ENCODE measurements at places on chromosomes 5 and 9.

GRCh38 chr5:15887093-15887492 lies 292.5 kb downstream of the MARCHF11 start:
- DNase-seq: no peak

DNA sequence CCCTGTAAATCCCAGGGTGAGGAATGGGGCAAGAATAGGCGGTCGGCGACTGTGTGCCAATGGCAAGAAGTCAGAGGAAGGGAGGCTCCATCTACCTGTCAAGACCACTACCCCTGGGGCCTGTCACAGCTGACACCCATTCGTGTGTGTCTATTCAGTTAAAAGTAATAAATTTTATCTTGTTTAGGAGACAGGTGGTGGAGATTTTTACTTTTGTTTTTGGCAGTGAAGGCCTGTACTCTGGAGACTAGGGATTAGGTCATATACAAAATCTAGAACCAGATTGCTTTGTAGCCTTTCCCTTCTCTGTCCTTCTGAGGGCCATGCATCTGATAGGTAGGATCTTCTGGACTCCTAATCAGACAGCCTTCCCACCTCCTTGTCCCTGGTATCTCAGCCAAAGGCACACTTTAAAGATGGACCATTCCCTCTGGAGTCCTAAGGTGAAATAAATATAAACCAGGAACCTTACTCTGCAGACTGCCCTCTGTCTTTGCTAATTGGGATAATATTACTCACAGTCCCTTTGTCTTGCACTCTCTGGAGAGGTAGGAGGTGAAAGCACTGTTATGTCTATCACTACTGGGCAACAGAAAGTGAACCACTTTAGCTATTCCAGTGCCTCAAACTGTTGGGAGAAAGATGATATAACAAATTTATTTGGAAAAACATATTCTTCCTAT lies 213.2 kb upstream of the ACTBL2 start:
- DNase-seq: no peak

DNA sequence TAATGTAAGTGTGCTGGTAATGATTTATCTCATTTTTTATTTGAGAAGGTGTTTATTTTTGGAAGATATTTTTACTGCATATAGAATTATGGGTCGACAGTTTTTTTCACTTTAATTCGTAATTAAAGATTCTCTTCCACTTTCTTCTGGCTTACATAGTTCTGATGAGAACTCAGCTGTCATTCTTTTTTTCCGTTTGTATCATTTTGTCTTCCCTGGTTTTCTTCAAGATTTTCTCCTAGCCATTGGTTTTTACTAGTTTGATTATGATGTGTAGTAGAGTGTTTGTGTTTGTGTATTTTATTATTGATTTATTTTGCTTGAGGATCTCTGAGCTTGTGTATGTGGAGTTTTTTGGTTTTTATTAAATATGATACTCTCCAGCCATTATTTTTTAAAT lies 21.7 kb downstream of the SLF1 start:
- DNase-seq: no peak

DNA sequence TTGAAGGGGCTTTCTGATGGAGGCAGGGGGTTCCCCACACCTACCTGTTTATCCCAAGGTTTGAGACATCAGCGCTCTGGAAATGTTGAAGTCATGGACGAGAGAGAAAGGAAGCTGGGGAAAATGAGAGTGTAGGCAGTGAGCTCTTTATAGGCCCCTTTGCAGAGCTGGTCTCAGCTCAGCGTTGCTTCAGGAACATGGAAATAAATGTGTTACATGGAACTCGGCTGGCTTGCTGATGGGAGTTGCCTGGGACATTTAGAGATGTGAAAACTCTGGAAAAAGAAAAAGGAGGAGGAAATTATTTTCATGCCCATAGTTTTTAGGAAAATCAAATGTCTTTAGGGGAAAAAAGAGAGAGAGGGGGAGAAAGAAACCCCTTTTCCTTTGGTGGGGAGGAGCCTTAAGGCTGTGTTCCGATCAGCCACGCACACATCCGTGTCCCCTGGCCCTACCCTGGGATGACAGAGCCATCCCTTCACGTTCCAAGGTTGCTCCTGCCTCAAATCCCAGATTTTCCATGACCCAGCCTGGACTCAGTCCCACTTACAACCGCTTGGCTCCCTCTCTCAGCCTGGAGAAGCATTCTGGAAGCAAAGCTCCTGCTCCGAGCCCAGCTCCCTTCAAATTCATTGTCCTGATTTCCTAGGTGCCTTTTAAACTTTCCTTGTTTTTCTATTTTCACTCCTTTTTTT lies 78.3 kb downstream of the COL27A1 start:
- DNase-seq: no peak

GRCh38 chr9:89640801-89641200 lies 36.0 kb downstream of the GADD45G start:
- DNase-seq: no peak

GRCh38 chr5:112960863-112961504 lies 15.6 kb upstream of the DCP2 start:
- DNase-seq: no peak

DNA sequence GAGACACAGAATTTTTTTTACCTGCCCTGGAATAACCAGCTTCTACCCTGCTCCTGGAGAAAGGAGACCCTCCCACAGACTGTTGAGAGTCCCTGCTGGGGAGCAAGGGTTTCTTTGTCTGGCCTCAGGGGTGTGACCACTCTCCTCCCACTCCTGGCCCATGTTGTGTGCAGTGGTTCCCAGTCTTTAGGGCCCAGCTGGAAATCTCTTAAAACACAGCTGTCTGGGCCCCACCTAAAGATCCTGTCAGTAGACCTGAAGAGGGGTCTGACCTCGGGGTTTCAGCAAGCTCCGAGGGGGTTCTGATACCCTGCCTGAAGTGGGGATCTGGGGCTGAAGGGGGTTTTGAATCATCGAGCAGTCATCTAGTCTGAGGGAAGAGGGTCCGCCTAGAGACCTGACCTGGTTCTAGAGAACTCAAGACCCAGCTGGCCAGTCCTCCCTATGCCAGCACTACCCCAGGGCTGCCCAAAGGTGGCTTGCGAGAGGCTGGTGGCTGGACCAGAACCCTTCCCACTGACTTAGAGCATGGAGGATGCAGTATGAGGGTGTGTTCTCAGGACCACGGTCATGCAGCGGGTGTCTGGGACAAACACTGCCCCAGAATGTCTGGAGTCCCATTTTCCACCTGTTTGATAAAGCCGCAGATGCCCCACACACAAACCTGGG lies 8.1 kb upstream of the UNC5A start:
- DNase-seq: no peak

- no peak for DNase-seq
Observed at GRCh38 chr5:119470105-119470763, 17.9 kb downstream of the HSD17B4 start.

GRCh38 chr9:38036359-38037084 lies 32.5 kb downstream of the SHB start:
- no peak for DNase-seq

- DNase-seq: no peak
Observed at GRCh38 chr9:90970608-90971007, 169.0 kb downstream of the SYK start.

GRCh38 chr5:137836997-137837396 lies 30.7 kb upstream of the MYOT start:
- no peak for DNase-seq

DNA sequence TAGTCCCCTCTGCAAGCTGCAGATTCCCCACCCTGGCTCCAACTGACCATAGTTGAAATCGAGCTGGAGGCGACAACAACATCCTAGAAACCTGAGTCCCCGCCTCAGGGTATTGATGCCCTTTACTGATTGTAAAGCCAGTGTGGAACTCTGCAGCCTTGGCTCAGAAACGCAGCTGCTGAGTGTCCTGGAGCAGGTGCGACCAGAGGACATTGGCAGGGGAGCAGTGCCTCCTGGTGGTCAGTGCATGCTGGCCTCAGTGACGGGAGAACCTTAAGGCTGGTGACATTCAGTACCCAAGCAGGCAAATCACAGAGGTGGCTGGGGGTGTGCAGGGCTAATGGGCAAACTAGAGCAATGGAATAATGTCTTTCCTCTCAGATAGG lies 20.4 kb upstream of the ZNF354B start:
- no peak for DNase-seq

- no peak for DNase-seq
Observed at GRCh38 chr9:124742940-124743339, 28.2 kb downstream of the NR6A1 start.

DNA sequence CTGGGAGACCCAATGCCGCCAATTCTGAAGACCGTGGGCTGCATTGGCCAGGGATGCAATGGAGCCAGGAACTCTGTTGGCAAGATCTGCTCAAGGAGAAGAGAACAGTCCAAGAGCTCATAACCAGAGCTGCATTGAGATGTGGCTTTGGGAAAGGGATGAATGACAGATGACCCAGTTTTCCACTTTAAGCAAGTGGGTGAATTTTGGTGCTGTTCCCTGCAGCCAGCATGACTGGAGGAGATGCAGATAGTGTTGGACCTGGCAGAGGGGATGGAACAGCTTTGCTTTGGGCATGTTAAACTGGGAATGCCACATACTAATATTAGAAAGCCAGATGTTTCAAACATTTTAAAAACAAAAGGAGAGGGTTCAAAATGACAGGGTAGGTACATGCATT lies 143.1 kb downstream of the FSTL4 start:
- DNase-seq: no peak

- no peak for DNase-seq
Observed at GRCh38 chr5:14591548-14591947, 10.0 kb downstream of the OTULINL start.

GRCh38 chr5:76974785-76975184 lies 21.9 kb downstream of the CRHBP start:
- DNase-seq: no peak

DNA sequence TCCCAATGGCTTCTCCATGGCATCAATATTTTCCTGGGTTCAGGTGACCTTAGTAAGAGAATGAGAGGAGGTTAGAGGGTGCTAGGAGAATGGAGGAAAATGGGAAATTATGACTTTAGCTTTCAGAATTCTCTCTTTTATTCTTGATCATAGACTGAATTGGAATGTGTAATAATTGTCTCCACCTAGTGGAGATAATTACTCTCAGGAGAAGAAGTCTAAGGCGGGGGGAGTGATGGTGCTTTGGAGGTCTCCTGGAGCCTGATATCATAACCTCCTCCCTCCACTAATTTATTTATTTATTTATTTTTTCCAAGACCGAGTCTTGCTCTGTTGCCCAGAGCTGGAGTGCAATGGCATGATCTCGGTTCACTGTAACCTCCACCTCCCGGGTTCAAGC lies 221.3 kb downstream of the GRIA1 start:
- no peak for DNase-seq

DNA sequence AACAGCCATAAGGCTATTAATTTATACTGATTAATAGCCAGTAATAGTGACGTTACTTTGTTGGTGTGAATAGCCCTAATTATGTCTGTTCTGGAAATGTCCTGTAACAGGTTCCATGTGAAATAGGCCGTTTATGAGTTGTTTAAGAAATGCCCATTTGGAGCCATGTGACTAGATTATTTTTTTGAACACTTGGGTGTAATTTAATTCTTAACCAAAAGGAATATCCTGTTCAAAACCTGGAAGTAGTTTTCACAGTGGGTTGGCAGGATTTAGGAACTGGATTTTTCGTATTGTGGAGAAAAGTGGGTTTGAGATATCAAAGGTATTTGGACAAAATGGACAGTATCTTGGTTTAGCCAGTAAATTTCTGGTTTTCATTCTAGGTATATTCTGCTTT lies 1.3 kb downstream of the TENT2 start:
- no peak for DNase-seq

DNA sequence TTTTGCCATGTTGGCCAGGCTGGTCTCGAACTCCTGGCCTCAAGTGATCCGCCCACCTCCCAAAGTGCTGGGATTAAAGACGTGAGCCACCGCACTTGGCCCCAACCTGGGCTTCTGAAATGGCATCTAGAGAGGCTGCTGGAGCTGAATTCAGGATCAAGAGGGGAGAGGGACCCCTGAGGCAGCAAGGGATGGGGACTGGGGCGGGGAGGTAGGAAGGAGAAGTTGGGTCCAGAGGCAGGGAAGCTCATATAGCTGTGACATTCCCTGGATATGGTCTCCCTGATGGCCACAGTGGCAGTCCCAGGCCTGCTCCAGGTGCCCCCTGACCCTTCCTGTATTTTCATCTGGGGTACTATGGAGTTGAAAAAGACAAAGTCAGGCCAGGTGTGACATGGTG lies 12.1 kb downstream of the REEP2 start:
- no peak for DNase-seq

DNA sequence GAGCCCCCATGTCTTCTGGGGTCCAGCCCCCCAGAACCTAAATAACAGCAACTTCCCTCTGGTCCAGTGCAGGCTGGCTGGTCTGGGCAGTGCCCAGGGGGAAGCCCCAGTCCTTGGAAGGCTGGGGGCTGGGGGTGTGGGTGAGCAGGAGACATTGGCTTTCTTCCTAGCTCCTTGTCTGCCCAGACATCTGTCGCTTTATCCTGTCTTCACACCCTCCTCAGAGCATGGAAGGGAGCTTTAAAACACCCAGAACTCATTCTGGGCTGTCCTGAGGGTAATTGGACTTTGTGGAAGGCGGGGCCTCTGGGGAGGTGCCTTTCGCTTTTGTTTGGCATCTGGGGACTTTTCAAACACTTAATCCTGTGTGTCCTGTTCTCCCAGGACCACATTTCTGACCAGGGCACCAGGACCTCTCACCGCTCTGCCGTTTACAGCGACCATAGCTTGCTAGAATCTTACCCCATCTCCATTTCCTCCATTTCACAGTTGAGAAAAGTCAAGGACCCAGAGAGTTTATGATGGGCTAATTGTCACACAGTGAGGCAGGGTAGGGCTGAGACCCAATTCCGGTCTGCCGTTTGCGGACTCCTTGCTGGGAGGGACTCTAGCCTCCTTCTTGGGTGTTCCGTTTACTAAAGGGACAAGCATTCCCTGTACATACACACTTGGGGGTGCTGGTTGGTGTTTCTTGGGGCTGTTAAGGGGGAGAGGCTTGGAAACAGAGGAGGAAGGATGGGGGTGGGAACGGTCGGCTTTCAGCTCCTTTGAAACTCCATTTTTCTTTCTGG lies 1.1 kb downstream of the GSN start:
- no peak for DNase-seq

- no peak for DNase-seq
Observed at GRCh38 chr5:163385271-163385670, 52.1 kb upstream of the CCNG1 start.

DNA sequence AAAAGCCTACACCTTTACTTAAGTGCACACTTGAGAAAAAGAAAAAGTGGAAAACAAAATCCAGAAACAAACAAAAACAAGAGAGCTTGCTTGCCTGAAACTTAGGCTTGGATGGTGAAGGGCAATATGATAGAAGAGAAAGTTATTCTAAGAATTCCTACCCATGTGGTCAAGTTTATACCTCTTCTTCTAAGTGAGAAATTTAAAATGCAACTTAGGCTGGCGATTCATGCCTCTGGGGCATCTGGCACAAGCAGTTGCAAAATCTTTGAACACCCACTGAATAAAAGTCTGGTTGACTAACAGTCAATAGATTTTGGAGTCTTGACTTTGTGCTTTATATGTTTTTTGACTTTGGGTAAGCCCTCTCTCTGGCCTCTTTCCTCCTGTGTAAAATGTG lies 239.6 kb downstream of the KDM4C start:
- no peak for DNase-seq

GRCh38 chr9:114688379-114688778 lies 6.4 kb upstream of the TEX48 start:
- no peak for DNase-seq

- DNase-seq: no peak
Observed at GRCh38 chr5:59843511-59844213, 49.9 kb downstream of the PDE4D start.

Measured in NCI-H510A (cell line).